ENCODE measurements at places on chromosomes 4 and X.

- DNase-seq, result no peak
Measured at GRCh38 chr4:6902318-6903042, 7.1 kb upstream of the TBC1D14 start.

GRCh38 chr4:113447769-113448168 is 313.8 kb downstream of the CAMK2D start:
- no peak for DNase-seq

GRCh38 chrX:17425551-17425950 is 50.6 kb downstream of the NHS start:
- DNase-seq, result no peak

- DNase-seq, result no peak
Measured at GRCh38 chr4:11470438-11471045, 41.8 kb upstream of the HS3ST1 start.

DNA sequence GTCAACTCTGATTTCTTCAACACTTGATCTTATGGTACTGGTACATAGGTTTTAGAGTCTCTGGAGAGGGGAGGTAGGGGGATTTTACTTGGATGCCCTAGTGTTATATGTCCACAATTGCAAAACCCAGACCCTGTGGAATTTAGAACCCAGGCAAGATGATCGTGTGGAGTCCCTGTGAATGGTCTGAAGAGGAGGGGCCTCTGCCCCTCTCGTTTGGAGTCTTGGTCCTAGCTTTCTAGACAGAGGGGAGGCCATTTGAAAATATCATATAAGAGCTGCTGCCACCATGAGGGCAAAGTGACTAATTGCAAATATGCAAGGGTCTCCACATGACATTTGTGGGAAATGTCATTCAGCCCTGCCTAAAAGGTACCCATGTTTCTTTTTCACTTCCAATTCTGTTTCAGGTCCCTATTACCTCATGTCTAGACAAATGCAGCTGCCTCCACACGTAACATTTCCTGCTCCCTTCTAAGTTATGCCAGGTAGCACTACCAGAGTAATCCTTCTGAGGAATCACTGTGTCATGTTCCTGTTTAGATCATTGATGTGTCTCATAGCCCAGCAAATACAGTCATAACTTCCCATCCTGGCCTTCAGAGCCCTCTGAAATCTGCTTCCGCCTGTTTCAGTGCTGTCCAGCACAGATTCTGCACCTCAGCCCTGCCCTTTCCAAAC is 126.8 kb downstream of the KLHL8 start:
- DNase-seq, result peak; percentile 32

DNA sequence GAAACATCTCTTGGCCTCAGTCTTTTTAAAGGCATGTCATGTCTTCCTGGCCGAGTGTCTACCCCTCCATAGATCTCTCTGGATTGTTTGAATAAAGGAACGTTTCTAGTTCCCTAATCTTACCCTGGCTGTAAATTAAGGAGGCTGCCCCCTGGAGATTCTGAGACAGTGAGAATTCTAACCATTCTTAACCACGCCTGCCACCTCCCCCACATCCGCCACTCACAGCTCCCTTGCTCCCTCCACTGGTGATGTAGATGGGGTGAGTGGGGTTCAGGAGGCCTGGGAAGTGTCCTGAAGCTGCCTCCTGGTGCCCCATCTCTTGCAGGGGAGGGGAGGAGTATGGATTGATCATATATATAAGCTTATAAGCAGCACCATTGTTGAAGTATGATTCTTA is 48.0 kb upstream of the TRIM2 start:
- DNase-seq, result no peak

GRCh38 chrX:153064061-153064460 is 7.8 kb downstream of the PNMA3 start:
- no peak for DNase-seq

DNA sequence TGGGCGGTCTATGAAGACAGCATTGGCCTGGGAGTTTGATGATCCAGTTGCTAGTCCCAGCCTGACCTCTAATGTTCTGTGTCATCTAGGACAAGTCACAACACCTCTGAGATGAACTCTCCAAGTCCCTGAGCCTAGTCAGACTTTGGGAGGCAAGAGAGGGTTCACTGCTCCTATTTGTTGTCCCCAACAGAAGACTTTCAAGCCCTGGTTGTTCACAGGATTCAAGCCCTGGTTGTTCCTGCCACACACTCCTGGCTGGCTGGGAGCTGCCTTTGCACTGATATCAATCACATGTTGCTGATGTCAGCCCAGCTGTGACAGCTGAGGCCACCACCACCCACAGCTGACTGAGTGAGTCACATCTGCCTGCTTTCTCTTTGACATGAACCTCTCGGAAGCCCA is 253.2 kb upstream of the RASGEF1B start:
- no peak for DNase-seq

GRCh38 chr4:3870567-3870962 is 104.4 kb downstream of the ADRA2C start:
- no peak for DNase-seq

DNA sequence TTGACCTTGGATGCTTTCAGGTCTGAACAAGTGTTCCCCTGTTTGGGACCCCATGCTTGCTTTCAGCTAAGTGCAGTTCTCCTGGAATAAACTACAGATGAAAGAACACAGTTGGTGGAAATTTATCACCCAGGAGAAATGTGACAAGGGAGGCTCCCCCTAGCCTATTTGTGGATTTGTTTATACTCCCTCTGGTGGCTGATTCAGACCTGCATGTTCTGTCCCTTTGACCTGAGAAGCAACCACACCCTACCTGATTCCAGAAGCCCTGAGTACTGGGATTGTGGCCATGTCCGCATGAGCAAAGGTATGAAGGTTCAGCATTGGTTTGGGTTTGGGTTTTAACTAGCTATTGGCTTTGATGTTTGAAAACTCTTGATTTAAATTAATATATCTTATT is 440.9 kb downstream of the MID1IP1 start:
- DNase-seq, result no peak

- DNase-seq, result peak; percentile 66
Measured at GRCh38 chrX:397575-397974, 10.9 kb upstream of the PPP2R3B start.

Measured in HTR-8/SVneo (cell line).